T-helper 22 cell (primary cell): ENCODE measurements at places on chromosomes 7 and 10.
A peak's percentile ranks its signal among the peaks of the same experiment; 100 is the strongest.

DNA sequence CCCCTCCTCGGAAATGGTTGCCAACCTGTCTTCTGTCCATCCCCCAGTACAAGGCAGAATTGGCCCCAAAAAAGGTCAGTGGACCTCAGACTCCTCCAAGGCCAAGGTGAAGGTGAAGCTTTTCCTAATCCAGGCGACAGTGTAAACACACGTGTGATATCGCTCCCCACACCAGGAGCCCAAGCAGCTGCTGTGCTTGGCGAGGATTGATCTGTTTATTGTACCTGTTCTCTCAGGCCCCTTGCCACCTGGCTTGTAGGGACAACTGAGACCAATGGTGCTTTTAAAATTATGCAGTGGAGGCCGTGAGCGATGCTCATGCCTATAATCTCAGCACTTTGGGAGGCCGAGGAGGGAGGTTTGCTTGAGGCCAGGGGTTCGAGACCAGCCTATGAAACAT lies 66.1 kb upstream of the GTF2IRD1 start:
- DNase-seq, result no peak

DNA sequence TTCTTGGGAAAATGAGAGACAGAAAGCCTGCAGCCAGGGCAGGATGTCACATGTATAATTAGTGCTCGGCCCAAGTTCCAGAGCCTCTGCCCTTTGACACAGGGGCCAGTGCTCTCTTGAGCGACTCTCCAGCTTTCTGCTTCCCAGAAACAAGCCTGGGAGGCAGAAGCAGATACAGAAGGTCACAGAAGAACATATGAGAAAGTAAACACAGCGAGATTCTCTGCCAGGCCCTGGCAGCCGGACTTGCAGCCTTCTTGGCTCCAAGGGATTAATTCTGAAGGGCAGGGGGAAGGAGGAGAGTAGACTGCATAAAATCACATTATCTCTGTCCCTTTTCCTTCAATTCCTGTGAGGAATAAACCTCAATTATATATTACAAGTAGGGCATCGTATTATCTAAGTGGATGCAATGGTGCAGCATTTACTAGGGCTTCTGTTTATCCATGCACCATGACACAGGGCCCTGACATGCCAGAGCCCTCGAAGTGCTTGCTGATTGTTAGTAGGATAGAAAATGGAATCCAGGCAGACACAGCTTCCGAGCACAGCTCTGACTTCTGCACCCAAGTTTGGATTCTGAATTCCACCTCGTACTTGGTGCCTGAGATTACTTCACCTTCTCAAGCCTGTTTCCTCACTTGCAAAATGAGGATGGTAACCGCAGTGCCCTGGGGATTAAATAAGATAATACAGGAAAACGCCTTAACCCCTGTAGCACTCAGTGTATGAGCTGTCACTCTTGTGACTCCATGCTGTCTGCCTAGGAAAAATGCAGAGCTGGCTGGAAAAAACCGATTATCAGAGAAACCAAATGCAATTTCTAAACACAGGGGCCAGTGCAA lies 536.5 kb downstream of the TNS3 start:
- no peak for DNase-seq

DNA sequence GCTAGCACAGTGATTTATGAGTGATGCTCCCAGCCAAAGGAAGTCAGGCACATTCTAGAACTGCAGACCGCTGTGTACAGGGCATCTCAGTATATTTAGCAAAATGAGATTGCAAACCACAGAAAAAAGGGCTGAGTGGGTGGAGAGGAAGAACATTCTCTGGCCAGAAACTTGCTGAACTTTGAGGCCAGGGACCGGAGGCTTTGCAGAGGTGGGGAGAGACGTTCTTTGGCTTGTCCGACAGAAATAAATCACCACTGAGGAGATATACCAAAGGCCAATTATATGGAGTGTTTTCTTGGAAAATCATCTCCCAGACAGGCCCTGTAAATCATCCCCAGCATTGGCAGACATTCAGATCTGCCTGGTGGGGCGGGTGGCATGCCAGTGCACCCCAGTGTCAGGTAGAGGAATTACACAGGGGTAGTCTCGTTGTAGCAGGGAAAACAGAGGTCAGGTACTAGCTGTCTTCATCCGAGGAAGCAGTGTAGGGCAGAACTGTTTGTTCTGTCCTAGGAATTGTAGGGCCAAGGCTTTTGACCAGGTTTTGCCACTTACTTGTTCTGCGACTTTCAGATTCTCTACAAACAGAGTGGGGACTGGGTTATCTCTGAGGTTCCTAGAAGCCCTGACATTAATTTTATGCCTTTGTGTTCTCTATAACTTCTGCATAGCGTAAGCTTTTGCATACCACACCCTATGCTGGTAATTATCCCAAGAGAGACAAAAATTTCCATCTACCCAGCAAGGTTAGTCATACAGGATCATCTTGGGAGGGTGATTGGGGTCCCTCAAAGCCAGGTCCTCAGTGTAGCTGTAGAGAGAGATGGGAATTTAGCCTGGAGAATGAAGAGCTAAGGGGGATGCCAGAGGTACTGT lies 655.6 kb downstream of the LRMDA start:
- DNase-seq, result no peak

DNA sequence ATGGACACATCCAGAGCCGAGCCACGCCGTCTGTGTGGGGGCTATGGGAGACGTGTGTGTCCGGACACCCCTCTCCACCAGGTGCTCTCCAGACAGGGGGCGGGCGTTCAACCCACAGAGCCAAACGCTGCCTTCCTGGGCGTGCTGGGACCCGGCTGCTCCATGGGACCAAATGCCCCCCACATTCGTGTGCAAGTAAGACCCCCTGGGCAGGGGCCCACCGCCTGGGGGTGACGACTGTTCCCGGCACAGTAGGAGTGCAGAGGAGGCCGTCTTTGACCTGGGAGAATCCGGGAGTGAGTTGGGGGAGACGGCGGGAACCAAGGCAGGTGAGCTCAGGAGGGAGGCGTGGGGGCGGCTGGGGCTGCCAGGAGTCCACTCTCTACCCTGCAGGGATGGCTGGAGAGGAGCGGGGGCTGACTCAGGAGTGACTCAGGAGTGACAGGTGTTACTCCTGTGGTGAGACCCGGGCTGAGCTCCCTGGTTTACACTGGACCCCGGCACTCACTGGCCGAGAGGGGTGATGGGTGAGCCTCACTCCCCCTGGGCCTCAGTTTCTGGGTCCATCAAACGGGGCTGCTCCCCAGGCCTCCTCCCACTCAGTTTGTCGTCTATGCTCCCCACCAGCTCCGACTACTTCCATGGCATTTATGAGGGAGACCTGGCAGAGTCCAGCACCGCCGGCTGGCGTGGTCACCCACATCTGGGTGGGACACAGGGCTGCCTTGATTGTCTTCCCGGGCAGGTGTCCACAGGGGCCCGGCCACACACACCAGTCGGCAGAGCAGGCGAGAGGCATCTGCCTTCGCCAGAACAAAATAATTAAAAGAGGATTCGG lies 95.0 kb downstream of the MICALL2 start:
- DNase-seq, result no peak

DNA sequence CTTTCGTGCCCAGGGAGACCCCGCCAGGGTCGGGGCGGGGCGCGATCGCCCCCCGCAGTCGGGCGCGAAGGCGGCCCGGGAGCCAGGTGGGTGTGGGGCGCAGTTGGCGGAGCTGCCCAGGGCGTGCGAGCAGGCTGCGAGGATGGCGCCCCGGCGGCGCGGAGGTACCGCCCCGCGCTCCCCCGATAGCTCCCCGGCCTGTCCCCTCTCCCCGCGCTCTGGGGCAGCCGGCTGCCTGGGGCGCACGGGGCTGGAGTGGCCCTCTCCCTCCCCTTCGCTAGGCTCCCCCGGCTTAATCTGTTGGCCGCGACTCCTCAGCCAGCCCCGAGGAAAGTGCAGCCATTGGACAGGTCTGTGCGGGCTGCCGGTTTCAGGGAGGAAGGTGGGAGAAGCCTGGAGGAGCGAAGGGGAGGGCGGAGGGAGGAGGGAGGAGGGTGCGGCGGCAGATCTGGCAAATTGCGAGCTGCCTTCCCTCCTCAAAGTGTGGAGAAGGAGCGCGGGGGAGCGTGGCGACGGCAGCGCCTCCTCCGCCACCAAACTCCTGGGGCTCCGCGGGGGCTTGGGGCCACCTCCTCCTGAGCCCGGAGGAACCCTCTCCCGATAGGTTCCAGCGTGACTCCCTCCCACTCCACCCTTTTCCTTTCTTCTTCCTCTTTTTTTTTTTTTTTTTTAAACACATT lies 361 bp upstream of the PLXDC2 start:
- DNase-seq, result no peak

DNA sequence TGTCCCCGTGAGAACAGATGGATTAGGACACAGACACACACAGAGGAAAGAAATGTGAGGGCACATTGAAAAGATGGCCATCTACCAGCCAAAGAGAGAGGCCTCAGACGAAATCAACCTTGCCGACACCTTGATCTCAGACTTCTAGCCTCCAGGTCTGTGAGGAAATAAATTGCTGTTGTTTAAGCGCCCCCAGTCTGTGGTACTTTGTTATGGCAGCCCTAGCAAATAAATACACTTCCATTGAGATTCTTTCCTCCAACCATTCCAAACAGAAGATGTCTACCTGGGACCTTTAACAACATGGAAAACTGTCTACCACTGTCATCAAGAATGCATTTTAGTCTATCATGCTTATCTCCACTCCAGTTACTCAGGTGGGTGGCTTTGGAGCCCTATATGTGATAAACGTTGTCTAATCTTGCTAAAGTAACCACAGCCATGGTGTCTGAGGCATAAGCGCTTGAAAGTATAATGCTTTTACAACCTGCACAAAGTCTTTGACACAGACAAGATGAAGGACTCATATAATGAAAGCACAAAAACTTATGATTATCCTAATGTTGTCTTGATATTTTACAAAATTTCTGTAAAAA lies 244.3 kb downstream of the MTERF1 start:
- no peak for DNase-seq

DNA sequence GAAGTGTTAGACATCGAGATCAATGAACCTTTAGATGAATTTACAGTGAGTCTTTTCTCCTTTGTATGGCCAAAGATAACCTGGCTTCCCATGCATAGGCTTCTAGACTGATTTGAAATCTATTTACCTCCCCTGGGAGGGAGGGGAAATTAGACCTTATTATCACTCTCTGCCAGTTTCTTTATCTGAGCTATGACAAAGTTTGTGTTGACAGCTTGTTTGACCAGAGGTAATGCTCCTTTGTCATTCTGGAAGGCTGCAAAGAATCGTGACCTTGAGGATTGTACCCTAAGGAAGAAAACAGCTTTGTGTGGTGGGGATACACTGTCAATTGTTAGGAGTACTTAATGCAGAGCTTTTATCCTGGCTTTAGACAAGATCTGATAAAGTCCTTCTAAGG lies 36.4 kb downstream of the RBM33 start:
- no peak for DNase-seq

DNA sequence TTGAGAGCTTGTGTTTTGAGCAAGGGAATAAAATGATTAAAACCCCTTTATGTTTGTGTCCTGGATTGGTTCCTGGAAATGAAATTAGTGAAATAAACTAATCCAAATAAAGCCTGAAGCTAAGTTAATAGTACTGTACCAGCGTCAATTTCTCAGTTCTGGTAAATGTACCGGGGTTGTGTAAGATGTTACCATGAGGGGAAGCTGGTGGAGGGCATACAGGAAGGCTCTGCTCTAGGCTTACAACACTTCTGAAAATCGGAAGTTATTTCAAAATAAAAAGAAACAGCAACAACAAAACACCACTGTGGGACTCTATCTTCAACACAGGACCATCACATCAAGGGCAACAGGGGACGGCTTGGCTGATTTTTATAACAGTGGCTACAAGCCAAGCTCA lies 257.0 kb downstream of the CREB5 start:
- DNase-seq, result no peak

DNA sequence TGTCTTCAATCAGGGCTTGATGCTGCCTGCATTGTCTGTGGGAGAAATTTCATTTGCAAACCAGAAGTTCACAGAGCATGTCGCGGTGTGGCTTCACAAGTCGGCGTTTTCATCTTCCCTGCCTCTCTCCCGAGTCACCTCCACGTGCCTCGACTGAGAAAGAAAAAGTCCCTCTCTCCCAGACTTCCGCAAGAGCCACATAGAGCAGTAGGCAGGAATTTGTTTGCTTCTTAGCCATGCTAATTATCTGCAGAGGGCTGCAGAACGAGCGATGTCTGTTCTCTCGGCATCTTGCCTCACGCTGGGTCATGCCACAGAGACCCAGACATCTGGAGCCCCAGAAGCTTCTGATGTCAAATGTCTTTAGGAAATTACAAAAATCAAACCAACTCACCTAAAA lies 272.2 kb downstream of the TCF7L2 start:
- DNase-seq, result no peak

DNA sequence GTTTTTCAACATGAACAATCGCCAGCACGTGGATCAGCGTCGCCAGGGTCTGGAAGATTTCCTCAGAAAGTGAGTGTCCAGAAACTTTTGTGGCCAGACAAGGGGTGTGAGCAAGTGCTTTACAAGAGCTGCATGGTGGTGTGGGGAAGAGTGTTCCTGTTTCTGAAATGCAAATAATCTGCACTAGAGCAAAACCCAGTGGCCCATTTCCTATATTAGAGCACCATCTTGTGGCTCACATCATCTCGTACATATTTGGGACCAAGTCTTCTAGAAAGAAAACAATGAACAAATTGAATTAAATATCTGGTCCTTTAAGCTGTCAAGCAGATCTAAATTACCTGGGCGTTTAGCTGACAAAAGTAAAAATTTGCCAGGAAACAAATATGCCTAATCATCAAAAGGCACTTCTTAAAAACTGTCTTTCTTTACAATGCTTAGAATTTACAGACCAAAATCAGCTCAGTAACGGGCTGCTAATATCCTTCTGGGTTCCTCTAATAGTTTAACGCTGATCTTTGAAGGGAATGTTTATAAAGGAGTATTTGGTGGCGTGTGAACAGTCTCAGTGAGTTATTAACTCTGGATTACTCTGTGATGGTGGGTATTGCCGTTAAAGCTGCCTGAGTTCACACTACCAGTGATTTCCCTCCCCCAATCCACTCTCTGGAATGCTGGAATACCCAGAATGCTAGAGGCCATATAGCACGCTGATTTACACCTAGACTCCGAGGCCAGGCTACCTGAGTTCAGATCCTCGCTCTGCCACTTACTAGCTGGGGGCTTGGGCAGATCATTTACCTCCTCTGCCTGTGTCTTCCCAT lies 73.6 kb downstream of the SNX10 start:
- no peak for DNase-seq

- DNase-seq, result peak; percentile 75
These were observed at the start of gene SLC37A3 for GRCh38 chr7:140397784-140398750. Gene SLC37A3, minus strand, starts transcription at chr7:140398530. Its CDS starts 16,004 bp downstream, at chr7:140382526.

DNA sequence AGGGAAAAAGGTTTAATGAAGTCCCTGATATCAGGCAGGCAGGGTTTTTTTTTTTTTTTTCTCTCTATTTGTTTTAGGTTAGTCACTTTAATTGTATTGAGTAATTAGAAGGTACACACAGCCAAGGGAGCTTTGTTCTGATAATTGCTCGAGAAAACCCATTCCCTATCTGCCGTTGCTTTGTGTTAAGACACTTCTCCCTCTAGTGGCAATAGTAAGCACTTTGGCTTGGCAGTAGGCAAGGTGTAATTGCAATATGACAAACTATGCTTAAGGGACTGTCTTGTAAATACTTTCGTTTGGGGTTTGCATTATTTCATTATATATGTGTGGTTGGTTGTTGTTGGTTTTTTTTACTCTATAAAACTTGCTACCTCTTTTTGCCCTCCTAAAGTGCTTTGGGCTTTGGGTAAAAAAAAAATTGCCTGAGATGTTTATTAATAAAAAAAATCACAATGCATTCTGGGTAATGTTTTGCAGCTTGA lies 113.4 kb downstream of the BTRC start:
- no peak for DNase-seq
